T-helper 9 cell (primary cell): ENCODE measurements at places on chromosomes 16 and 17.
A peak's percentile ranks its signal among the peaks of the same experiment; 100 is the strongest.

DNA sequence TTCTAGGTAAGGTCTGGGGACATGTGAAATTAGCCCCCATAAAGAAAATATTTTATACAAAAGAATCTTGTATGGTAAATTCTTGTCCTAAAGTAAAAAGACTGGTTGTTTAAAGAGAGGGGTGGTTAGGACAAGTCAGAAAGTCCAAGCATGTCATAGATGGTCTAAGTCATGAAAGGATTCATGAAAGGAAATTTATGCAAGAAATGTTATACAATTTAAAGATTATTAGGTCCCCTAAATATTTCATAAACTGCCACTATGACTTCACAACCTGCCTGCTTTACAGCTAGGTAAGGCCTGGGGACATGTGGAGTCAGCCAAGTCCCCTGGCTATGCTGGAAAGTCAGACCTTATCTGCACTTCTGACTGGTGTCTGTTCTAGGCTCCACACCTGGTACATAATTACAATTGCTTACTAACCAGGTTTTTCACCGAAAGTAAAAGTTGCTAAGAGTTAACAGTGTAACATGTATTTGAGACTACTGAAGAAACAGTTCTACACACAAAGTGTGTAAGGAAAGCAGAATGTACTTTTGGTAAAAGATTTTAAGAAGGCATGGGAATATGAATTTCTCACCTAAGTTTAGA is 17.0 kb downstream of the N4BP1 start:
- DNase-seq = no peak

- DNase-seq = no peak
These were observed 49.6 kb upstream of the SIAH1 start for GRCh38 chr16:48434653-48435317.

DNA sequence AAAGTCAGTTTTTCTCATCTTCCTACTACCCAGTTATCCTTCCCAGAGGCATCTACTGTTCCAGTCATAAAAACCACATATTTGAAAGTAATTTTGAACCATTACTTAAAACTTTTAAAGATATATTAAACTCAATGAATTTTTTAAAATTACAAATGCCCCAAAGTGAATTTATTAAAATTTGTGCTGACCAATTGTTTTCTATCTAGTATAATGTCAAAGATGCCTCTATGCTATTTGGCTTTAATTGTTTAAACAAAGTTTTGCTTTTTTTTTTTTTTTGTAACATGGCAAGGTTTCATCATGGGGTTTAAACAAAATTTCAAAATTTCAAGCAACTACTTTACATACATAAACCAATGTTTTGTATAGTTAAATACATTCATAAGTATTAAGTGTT is 60.7 kb downstream of the FBXL20 start:
- DNase-seq = no peak

DNA sequence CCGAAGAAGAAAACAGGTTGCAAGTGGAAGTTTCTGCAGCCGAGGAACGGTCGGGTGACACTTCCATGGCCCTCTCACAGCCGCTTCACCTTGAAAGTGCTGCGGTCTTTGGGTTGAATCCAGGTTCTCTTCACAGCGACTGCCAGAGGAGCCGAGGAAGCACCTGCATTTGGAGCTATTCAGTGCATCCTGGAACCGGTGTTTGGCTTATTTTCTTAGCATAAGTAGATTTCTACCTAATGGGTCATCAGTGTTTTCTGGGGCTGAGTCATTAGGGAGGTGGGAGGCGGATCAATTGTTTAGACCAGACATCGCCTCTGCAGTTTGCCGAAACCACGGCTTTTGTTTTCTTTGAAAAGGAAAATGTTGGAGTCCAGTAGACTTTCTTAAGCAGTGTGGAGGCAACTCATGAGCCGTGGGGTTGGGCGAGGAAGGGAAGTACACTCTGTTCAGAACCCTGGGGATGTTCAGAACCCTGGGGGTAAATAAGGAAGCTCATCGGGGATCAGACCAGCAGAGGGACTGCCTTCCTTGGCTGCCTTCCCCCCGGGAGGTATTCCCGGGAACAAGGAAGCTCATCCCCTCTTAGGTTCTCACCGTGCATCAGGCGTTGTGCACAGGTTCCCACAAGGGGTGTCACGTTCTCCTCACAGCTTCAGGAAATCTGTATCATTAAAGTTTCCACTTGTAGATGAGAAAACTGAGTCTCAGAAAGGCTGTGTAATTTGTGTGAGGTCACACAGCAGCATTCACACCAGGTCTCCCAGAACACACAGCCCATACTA is 361.5 kb downstream of the SNX29 start:
- DNase-seq = no peak

DNA sequence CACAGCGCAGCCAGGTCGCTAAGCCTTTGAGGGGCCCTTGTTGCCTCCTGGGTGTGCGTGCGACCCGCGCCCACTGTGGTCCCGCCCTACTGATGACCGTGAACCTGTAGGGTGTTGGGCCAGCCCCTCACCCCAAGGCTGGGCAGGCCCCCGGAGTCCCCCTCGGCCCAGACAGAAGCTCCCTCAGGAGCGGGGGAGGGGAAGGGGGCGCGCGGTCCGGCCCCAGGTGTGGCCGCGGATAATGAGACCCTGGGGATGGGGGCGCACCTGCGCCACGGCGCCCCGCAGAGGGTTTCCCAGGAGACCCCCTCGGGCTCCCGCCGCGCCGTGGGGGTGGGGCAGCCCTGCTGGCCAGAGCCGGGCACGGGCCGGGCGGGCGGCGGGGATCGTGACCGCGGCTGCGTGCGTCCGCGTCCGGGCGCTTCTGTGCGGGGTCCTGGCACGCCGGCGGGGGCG is 358 bp upstream of the ARHGDIG start:
- DNase-seq = no peak

- no peak for DNase-seq
These were observed 26.7 kb downstream of the HIC1 start for GRCh38 chr17:2081564-2081963.

GRCh38 chr17:36069136-36069535 is 5.1 kb downstream of the CCL18 start:
- DNase-seq = no peak

DNA sequence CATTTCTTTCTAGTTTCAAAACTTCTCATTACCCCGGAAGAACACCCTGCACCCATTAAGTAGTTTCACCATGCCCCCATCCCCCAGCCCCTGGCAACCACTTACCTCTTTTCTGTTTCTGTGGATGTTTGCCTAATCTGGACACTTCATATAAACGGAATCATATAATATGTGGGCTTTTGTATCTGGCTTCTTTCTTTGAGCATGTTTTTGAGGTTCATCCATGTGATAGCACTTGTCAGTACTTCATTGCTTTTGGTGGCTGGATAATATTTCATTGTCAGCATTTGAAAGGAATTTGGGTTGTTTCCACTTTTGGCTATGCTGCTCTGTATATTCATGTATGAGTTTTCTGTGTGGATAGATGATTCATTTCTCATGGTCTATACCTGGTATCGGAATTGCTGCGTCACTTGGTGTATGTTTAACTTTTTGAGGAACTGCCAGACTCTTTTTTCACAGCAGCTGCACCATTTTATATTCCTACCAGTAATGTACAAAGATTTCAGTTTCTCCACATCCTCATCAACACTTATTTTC is 30.0 kb upstream of the SLC5A10 start:
- no peak for DNase-seq

DNA sequence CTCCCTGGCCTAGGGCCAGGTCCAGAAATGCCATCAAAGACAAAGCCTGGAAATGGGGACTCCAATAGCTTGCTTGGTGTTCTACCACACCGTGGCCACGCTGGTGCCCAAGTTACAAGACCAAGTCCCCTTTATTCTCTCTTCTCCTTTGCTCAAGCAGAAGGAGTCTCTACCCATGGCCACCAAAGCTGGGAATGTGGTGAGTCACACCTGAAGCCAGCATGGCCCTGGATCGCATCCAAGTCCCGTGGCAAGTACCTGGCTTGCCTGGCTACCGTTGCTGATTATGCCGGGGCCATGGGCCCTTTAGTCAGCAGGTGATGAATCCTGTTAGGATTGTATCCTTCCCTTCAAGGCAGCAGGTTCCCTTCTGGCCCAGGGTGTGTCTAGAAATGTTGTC is 260.0 kb downstream of the HAPSTR1 start:
- no peak for DNase-seq

- no peak for DNase-seq
These were observed 91.3 kb downstream of the SNX29 start for GRCh38 chr16:12067714-12068401.

DNA sequence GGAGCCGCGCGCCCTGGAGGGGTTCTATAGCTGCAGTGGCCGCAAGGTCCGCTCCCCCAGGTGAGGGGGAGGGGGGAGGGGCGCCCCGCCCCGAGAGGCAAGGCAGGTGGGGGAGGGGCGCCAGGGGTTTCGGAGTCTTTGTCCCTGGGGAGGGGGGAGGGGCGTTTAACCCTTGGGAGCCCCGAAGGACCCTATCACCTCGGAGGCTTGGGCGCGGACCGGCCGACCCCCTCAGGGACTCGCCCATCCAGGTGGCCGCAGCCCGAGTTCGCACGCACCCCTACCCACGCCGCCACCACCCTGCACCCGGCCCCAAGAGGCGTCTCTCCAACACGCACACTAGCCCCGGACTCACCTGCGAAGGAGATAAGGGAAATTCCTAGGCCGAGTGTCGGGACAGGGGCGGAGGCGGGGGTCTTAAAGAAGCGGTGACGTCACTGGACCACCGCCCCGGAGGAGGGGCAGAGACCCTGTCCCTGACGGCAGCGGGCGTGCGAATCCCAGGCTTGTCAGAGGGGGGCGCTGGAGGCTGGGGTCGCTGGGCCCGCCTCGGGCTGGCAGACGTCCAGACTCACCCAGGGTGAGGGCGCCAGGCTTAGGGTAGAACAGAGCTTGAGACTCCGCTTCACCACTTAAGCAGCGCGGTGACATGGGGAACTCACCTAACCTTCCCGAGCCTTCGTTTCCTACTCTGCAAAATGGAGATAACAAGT is at the start of gene CLDN6:
Gene CLDN6, minus strand, starts transcription at position 390 of the 713 bp plus-strand sequence. CDS start 2,162 bp downstream, outside the sequence.
- no peak for DNase-seq

GRCh38 chr17:16003841-16004240 is 4.2 kb downstream of the TTC19 start:
- no peak for DNase-seq

DNA sequence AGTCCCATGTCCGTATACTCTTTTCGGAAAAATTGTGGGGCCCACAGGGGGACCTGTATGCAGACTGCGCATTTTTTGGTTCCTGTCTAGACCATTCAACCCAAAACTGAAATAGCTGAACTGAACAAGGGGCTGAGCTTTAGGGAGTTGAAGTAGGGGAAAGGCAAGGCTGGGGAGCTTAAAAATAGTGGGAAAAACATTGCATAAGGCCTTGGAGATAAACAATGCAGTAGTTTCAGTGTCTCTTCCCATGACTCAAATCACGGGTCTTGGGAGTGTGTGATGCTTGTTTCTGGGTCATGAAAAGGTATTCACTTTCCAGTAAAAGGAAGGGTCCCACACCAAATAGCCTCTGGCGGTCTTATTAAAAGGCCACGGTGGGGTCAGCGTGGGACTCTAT is 402.8 kb upstream of the SALL1 start:
- DNase-seq = no peak

GRCh38 chr17:80919331-80920311 is 72.0 kb upstream of the CHMP6 start:
- no peak for DNase-seq

- no peak for DNase-seq
These were observed 149.1 kb downstream of the PRKCA start for GRCh38 chr17:66451188-66452149.

DNA sequence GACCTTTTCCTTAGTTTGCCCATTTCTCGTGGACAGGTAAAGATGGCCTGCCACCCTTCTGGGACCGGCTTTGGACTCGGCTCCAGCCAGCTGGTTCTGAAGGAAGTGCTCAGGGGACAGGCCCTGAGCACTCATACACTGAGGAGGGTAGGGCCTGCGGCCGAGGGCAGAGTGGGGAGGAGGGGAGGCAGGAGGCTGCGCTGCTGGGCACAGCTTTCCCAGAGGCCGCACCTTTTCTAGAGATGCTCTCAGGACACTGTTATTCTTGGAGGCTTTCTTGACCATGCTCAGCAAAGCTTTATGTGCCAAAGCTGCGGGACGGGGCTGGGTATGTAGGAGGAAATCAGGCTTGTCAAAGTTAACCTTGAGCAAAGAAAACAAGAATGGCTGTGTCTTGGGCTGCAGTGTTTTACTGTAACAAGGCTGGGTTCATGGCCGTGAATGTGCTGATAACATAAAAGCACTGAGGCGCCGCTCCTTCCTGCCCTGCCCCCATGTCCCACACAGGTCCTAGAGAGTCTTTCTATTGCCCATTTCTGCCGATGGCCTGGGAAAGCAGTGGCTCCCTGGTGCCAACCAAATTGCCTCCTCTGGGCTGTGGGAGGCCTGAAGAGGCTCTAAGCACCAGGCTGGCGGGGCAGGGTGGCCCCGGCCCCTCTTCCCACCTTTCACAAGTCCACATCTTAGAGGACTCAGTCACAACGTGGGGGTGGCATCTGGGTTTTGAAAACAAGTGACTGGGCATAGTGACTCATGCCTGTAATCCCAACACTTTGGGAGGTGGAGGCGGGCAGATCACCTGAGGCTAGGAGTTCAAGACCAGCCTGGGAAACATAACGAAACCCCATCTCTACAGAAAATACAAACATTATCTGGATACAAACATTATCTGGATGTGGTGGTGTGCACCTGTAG is 22.3 kb upstream of the TIMP2 start:
- DNase-seq = no peak

GRCh38 chr16:56930486-56931270 is 1.3 kb upstream of the HERPUD1 start:
- no peak for DNase-seq

DNA sequence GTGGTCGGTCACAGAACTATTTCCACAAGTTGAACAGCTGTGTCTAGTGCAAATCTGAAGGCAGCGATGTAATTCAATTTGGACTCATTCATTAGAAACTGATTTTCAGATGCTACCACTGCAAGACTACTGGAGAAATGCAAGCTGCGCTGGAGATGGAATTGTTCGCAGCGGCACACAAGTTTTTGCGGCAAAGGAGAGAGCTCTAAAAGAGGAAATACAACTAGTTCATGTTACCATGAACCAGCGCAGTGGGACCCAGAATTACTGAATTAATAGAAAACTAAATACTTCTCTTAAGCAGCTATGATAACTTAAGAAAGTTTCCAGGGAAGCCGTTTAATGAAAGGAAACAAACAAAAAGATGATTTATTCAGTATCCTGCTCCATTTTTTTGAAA is 1.9 kb downstream of the CREBBP start:
- no peak for DNase-seq

DNA sequence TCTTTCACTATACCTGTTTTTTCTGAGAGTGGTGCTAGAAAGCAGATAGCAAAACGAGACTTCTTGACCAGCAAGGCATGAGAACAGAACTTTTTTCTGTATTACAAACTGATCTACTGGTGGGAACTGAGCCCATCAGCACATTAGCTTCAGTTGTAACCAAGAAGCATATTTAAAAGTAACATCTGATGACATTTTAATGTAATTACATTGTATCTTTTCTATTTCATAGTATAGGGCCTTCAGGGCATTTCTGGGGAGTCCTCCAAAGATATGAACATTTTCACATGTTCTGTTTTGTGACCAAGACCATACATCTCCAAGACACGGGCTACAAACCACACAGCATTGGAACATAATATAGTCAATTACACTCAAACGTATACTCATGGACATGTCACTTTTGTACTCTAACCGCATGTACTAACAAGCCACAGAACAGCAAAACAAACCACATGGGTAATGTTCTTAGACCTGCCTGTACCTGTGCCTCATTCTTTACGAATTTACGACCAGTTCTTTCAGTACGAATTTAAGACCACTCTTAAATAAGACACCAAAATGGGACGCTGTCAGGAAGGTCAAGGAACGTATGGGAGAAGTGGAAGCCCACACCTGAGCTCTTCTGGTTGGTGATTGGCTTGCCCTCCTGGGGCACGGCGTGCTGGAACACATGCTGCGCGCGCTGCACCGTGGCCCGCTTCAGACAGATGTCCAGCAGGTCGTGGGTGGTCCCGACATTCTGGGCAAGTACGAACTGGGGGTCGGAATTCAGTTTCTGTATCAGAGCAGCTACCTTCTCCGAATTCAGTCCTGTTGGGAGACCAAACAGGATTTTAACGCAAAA is 825 bp downstream of the BLMH start:
- peak; percentile 6 for DNase-seq
